ENCODE measurements at places on chromosomes 6 and 20.

DNA sequence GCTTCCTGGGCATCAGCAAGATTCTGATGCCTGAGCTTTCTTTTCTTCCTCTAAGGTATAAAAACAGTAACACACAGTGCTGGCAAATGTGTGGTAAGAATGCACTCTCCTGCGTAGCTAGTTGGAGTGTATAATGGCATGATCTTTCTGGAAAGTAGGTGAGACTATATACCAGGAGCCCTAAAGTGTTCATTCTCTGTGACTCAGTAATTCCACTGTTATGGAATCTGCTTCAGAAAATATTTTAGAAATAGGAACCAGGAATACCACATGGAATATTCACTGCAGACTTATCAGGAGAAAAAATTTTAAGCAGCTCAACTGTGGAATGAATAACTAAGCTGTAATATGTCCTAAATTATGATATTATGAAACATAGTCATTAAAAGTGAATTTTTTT is 16.9 kb upstream of the CSE1L start:
- DNase-seq = no peak

DNA sequence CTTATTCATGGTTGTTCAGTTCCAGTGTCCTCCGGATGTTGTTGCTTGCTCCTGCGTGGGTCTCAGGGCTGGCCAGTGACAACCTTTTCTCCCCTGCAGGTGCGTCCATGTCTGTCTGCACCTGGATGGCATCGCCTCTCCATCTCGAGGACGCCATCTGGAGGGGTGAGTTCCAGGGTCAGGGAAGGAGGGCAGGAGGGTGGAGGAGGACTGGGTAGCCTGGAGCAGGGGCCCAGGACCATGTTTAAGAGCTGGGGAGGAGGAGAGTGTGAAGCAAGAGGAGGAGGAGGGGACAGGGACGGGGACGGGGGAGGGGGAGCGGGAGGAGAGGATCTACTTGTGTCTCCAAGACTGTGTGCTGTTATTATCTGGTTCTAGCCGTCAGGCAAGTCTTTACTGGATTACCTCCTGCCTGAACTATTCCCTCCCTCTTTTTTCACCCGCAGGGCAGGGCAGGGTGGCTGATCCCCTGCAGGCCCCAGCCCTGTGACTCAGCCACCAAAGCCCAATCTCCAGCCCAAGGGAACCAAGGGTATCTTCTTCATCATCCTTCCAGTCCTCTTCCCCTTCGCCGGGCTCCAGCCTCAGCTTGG is 32.2 kb upstream of the TULP1 start:
- no peak for DNase-seq

DNA sequence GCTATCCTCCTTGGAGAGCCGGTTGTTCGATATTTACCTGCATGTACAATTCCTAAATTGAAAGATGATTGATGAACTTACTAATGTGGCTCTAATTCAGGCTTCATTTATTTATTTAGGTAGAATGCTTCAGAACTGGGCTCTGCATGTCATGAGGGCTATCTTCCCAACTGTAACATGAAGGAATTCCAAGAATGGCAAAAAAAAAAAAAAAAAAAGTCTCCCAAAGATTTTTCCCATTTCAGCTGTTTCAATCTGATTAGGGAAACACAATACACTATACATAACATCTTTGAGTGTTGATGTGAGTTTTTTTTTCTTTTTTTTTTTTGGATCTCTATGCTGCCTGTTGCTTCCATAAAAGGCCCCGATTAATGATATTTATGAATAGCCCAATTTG is 120.1 kb upstream of the SHLD1 start:
- no peak for DNase-seq

- DNase-seq = no peak
These were observed 203.9 kb upstream of the CST7 start for GRCh38 chr20:24745206-24745605.

GRCh38 chr20:19285436-19285835 is 73.0 kb downstream of the SLC24A3 start:
- no peak for DNase-seq

DNA sequence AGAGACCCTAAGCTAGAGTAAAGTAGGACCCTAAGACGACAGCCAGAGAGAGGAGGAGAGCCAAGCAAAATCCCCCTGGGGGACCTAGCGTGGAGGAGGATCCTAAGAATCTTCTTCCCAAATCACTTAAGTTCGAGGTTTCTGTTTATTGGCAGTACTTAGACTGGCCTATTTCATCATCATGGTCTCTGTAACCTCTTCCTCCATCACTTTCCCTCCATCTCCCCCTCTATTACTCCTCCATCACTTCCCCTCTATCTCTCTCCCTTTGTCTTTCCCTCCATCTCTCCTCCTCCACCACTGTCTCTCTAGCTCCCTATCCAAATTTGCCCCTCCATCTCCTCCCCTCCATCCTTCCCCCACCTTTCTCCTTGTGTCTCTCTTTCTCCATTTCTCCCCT is 833.6 kb upstream of the FLRT3 start:
- DNase-seq = no peak

GRCh38 chr6:142900227-142900971 is 44.6 kb downstream of the HIVEP2 start:
- DNase-seq = no peak

DNA sequence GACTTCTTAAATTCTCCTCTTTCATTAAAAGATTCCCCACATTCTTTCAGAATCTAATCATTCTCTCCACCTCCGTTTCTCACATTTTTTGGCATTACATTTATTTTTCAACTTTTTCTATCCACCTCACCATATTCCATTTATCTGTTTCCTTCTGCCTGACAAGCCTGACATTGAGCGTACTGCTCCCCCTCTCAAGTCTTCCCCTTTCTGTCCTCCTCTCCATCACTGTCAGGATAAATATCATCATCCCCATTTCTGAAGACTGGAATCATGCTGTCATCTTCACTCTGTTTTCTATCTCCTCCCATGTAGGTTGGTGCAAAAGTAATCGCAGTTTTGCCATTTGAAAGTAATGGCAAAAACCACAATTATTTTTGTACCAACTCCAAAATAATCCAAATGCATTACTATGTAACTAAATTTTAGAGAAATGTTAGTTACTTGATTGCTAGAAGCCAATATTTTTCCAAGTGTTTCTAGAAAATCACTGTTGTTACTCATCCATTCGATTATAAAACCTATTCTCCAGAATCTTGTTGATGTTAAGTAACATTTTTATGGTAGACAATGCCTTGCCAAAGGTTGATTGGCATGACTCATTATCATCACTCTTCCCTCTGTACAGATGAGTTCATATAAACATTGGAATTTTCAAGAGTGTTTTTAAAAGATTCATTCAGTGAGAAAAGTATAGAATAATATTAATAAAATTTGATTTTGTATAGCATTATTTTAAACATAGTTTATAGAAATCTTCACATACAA is 292.3 kb upstream of the RNF217 start:
- no peak for DNase-seq

DNA sequence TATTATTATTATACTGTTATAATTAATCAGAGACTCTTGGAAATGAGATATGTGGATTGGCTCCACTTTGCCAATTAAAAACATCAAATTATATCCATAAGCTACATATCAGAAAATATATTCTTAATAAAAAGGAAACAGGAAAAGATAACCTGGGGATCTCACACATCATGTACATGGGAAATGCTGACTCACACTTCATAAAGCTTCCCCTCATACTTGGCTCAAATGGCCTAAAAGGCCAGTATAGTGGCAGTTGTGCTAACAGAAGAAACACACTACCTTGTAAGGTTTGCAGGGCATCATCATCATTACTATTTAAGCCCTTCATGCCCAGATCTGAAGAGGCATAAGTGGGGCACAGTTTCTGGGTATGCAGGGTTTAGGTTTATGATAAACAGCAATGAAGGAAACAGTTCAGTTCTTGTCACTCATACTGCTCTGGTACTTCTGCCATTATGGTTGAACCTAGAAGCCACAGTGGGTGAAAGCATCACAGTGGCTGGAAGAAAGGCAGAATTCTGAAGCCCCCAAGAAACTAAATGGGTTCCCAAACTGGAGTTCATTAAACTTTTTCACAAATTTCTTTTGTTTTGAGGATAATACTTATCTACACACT is 60.6 kb downstream of the BTBD9 start:
- no peak for DNase-seq

DNA sequence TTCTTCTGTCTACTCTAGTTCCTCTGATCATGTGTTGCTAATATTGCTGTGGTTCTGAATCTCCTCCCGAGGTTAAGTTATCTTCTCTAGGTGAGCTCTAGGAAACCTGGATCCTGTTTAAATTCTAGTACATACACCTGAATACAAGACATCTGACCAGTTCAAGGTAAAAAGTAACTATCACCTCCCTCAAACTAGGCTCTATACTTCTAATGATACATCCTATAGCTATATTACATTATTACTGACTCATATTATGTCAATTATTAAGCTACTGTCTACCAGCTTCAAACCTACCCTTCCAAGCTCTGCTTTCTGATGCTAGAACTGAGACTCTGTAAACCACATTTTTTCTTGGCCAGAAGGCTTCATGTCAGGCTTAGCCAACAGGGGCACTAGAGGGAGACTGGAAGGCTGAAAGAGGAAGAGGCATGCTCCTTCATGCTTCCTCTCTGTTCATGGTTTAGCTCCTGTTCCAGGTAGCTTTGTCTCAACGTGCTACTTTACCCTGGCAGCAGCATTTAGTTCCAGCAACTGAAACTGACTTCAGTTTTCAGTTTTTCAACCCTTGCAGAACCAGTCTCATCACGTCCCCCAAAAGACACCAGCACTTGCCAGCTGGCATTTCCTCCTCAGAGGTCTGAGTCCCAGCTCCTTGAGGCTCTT is 148.4 kb upstream of the TOP1 start:
- no peak for DNase-seq

- no peak for DNase-seq
These were observed 95.6 kb upstream of the ISM1 start for GRCh38 chr20:13125486-13125885.

DNA sequence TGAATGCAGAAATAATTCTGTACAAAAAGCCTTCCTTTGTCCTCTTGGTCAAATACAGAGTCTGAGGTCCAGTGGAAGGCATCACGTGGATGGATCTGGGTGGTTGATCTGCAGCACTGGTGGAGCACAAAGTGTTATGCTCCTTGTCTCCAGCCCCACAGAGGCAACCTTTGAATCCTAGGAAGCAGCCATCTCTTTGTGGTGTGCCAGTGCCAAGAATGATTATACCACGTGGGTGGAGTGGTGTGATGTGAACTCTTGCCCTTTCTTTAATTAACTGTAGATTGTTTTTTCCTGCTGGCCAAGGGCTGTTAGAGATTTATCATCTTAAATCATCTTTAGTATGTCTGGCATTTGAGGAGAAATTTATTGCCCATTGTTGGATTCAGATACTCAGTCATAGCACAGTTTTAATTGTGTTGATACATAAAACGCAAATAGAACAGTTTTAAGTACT is 31.1 kb downstream of the NCOA7 start:
- no peak for DNase-seq

GRCh38 chr20:32647606-32648005 is 26.1 kb downstream of the C20orf203 start:
- no peak for DNase-seq
